Caudate nucleus (tissue), 63 donors: ENCODE measurements at places on chromosomes 7 and 10.
A peak's percentile ranks its signal among the peaks of the same experiment; 100 is the strongest.

GRCh38 chr10:11824825-11825224 lies 1.7 kb downstream of the PROSER2 start:
- DNase-seq, result no peak

DNA sequence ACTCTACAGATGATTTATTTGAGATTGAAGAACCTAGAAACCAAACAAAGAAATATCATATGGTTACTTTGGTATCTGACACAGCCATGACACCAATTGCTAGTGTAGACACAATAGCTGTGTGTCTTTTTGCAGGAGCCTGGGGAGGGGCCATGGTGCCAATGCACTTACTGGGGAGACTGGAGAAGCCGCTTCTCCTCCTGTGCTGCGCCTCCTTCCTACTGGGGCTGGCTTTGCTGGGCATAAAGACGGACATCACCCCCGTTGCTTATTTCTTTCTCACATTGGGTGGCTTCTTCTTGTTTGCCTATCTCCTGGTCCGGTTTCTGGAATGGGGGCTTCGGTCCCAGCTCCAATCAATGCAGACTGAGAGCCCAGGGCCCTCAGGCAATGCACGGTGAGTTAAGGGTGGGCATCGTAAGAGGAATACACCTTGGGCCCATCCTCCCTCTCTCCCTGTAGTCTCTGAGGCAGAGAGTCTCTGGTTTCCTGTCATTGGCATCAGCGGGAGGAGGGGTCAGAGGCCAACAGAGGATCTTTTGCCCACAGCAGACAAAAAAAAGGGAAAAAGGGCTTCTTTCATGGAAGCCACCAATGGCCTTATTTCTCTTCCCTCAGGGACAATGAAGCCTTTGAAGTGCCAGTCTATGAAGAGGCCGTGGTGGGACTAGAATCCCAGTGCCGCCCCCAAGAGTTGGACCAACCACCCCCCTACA lies 1.2 kb downstream of the TMEM139 start:
- DNase-seq, result no peak

GRCh38 chr10:80751940-80752339 lies 214.2 kb downstream of the SH2D4B start:
- no peak for DNase-seq

DNA sequence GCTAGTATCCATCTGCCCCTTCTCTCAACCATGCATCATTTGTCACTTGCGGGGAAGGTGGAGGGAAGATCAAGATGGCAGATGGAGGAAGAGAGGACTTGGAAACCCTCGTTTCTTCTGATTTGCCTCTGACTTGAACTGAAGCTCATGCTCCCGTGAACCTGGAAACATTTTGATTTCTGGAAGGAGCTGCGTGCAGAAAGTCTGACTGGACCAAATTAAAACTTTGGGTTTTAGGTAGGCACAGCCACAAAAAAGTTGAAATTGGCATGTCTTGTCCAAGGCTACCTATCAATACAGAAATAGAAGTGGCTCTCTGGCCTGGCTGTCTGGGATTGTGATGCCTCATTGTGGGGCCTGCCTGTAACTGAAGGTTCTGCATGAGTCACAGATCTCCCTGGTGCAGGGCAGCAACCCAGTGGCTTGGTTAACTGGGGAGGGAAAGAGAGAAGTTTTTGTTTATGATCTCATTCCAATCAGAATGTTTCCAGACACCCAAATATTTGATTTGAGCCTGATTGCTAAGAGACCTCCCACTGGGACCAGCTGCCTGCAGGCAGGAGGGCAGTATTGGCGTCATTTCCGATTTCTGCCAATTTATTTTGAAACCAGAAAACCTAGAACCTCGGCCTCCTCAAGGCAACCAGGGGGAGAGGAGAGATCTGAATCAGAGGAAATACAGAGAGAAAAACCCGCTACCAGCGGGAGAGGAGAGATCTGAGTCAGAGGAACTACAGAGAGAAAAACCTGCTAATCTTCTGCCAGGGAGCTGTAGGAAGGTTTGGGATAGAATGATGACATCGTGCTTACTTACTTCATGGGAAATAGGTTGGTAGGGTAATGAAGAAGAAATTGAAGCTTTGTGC lies 363.6 kb downstream of the ANKRD30A start:
- DNase-seq, result no peak

GRCh38 chr7:127731431-127732080 lies 79.6 kb downstream of the SND1 start:
- peak; percentile 45 for DNase-seq

DNA sequence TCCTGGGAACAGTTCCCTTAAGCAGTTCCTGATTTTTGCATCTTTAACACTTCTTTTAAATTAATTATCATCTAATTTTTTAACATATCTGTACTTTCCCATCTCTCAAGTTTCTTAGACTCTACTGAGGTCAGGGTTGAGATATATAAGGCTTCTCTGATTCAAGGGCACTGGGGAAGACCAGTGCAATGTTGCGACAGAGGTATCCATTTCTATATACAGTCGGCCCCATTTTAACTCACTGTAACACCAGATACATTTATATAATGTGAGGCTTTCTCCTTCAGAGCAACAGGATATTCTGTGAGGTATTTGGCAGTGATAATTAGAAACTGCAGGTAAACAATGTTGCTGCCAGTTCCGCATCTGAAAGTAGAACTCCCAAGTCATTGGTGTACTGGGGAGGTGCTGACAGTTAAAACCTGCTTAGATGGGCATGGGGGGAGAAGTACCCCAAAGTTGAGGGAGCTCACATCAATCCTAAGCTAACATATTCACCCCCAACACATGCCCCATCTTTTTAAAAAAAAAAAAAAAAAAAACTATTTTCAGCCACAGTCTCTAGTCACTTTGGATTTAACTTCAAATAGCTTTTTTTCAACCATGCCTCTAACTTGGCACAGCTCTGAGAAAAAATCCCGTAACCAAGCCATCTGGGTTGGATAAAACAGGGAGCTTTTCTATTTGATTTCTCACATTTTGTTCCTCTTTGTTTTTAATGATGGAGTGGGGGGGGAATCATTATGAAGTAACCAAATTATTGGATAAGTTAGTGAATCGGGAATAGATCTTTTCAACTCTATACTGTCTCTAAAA lies 62.9 kb downstream of the REEP3 start:
- DNase-seq, result no peak

- no peak for DNase-seq
Measured at GRCh38 chr7:30904561-30904960, 7.1 kb upstream of the AQP1 start.

DNA sequence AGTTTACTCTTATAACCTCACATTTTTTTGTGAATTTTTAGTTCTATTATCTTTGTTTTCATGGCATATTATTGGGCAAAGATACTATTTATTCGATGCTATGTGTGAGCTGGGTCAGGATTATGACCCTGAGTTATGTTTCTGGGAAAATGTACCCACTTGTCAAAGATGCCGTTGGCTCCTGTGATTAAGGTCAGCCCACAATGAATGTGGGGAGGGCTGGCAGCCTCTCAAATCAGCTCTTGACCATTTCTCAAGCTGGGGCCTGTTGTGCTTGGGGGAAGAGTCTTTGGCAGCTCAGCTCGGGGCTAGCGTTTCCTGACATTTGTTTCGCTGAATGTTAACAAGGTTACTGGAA lies 97.5 kb downstream of the TCF7L2 start:
- no peak for DNase-seq

GRCh38 chr7:35576031-35576573 lies 118.8 kb downstream of the HERPUD2 start:
- no peak for DNase-seq
